NCI-H1092 (cell line): ENCODE measurements at places on chromosomes 3 and 15.

- no peak for DNase-seq
Observed at GRCh38 chr3:15520804-15521572, 518 bp downstream of the COLQ start.

GRCh38 chr15:55319537-55320237 is 665 bp downstream of the PIGB start:
- no peak for DNase-seq

DNA sequence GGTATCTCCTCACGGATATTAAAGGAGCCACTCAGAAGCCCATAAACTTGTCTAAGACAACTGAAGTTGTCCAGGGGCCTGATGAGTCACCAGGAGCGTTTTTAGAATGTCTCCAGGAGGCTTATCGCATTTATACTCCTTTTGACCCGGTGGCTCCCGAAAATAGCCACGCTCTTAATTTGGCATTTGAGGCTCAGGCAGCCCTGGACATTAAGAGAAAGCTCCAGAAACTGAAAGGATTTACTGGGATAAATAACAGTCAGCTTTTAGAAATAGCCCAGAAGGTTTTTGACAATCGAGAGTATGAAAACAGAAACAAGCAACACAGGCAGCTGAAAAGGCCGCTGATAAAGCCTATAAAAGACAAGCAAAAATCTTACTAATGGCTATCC is 4.1 kb downstream of the DET1 start:
- no peak for DNase-seq

DNA sequence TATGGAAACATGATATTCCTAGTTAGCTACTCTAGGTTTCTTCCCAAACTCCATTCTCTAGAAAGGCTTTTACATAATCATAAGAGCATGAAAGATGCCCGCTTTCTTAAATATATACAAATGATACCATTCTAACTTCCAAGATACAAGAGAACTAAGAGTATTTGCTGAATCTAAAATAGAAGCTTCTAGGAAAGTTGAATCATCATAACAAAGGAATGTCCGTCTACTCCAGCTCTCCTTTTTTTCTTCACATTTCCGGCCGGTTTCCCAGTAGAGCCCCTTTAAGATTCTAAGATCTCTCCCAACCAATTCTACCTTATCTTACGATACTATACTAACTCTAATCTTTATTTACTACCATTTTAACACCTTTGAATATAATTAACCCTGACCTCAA is 60.1 kb downstream of the RAD18 start:
- DNase-seq: no peak

DNA sequence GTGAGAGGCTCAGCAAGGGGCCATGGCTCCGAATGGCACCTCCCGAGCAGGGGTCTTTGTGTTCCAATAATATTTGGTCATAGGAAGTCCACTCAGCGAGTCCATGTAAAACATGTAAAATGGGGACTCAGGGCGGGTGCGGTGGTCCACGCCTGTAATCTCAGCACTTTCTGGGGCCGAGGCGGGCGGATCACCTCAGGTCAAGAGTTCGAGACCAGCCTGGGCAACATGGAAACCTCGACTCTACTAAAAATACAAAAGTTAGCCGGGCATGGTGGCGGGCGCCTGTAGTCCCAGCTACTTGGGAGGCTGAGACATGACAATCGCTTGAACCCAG is 26.4 kb downstream of the EFCC1 start:
- DNase-seq: no peak

DNA sequence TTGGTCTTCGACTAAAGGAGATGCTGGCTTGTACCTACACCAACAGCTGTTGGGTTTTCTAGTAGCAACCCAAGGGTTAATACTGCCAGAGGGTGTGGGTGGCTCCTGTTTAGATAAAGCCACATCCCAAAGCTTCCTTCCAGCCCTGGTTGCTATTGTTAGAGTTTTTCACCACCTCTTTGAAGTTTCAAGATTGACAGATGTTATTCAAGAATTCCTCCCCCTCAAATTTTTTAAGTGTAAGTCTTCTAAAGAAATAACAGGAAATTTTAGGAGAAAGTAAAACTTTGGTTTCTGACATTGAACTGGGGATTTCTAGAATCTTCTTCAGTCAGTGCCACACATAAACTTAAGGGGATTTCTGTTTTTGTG is 60.9 kb downstream of the TGFBR2 start:
- no peak for DNase-seq

DNA sequence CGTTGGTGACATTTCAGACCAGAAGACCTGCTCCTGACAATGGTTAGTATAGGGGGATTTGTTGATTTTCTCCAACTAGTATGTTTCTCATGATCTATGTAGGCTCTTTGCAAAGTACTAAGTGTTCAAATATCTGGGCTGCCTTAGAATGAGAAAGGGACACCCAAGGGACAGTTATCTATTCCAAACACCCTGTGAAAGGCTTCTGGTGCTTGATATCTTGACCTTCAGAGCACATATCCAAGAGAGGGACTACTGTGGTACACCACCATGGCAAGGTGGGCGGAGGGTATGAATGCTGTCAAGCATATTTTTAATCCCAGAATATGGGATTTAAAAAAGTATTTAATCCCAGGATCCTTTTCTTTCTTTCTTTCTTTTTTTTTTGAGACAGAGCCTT is 1.1 kb downstream of the FANCD2OS start:
- no peak for DNase-seq

DNA sequence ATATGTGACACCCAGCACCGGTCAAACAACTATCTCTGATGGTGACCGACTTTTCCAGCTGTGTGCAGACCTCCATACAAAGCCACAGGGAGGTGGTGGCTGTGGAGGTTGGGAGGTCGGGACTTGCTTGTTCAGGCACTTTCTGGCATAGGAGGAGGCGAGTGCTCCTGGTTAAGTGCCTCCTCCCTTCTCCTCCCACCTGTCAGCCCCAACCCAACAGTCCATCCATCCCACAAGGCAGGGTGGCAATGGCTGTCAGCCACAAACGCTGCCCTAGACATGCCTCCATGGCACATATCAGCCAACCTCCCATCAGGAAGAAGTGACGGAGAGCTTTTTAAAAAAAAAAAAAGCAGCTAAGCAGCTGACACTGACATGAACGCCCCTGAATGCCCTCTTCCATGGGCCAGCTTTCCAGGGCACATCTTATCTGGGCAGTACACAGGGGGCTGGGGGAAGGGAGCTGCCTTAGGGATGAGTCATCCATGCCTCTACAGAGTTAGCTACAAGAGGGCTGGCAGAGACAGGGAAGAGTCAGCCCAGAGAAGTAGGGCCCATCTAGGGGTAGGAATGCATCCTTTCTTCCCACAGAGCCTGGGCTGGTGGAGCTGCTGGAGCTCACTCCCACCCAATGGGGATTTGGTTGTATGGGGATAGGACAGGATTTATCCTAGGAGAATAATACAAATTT is 41.2 kb downstream of the CCDC12 start:
- no peak for DNase-seq

DNA sequence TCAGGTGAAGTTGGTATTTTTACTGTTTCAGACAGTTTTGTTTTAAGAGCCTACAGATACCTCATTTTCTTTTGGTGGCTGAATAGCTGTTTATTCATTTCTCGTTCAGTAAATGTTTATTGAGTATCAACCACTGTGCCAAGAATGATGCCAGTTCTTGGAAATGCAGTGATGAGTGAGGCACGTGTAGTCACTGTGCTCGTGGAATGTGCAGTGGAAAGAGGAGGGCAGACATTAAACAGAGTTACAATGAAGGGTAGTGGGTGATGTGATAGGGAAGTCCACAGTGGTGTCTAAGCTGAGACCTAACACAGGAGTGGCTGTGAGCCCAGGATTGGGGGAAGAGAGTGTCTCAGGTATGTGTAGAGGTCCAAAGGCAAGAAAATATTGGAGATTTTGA is 73.7 kb downstream of the ARHGEF26 start:
- no peak for DNase-seq

DNA sequence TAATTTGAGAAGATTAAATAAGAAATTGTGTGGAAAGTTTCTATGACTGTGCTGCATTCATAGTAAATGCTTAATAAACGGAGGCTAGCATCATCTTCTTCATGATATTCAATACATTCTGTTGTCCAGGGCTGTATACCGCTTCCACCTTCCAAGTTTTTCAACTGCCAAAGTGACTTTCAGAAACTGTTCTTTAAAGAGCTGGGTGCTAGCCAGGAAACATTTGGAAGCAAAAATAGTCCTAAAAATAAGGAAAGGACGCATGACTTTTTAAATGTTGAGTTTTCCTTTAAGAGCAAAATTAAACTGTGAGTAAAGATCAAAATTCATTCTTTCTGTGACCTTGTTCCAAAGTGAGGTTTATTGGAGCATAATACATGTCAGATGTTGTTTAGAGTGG is 9.4 kb upstream of the ERC2 start:
- no peak for DNase-seq
